ENCODE measurements at places on chromosomes 7 and 10. TPM values are rescaled to one million over a fixed set of nuclear protein-coding genes. Genes with fewer than 3 reads are reported as not detected.

AHR gene
- 13.9 TPM for total RNA-seq

AKR1B15 gene
- total RNA-seq: not detected

PLCE1 gene
- total RNA-seq: 4.9 TPM

OTUD1 gene
- 16.7 TPM for total RNA-seq

DNA sequence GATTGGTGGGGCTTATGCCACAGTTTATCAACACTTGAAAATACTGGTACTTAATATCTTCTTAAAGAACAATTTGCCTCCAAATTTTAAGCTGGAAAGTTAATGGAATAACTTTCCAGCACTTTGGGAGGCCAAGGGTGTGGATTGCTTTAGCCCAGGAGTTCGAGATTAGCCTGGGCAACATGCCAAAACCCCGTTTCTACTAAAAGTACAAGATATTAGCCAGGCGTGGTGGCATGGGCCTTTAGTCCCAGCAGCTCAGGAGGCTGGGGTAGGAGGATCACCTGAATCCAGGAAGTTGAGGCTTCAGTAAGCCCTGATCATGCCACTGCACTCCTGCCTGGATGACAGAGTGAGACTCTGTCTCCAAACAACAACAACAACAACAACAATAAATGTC is 56.0 kb downstream of the PRF1 start:
- DNase-seq: no peak

DNA sequence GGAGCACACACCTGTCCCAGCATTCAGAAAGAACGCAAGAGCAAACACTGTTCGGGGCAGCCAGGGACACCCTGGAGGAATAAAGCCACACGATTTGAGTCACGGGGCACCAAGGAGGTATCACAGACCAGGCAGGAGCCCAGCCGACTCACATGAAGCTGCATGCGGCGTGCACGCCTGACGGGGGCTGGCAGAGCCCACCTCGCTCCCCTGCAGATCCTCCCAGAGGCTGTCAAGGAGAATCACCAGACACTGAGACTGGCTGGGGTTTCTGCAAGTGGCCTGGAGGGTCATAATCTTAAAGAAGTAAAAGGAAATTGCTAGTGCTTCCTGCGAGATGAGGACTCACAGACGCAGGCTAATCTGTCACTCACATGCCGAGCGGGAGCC is 61.6 kb downstream of the TCERG1L start:
- no peak for DNase-seq

GRCh38 chr7:24717247-24717622 is 40.0 kb downstream of the GSDME start:
- no peak for DNase-seq

GRCh38 chr7:37385787-37386186 is 62.9 kb downstream of the ELMO1 start:
- DNase-seq: no peak
